Bronchial epithelial cell (primary cell): ENCODE measurements at places on chromosomes 3 and 15.

DNA sequence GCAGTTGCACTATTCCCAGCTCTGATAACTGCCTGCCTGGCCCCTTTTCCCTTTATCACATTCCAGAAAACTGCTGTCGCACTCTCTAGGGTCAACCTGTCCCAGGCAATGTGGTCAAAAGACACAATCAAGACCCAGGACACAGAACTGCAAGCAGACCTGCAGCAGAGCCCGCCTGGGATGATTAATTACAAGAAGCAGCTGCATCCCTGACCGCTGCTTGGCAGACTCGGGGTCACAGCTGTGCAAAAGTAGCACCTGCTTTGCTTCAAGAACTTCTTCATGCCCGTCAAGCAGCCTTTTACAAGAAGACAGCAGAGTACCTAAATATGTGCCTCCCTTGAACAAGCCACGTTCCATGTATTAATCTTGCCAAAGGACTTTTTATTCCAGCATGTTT, 120.0 kb upstream of the ST8SIA2 start:
- no peak for DNase-seq

DNA sequence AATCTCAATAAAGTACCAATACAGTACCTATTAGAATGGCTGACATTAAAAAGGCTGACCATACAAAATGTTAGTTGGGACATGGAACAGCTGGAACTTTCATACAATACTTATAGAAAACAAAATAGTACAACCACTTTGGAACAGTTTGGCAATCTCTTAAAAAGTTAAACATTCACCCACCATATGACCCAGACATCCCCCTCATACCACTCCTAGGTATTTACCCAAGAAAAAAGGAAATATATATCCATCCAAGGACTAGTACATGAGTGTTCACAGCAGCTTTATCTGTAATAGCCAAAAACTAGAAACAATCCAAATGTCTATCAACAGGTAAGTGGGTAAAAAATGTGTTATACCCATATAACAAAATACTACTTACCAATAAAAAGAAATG, 25.2 kb upstream of the ARF4 start:
- no peak for DNase-seq

GRCh38 chr3:61829722-61830350, 268.5 kb downstream of the PTPRG start:
- no peak for DNase-seq

DNA sequence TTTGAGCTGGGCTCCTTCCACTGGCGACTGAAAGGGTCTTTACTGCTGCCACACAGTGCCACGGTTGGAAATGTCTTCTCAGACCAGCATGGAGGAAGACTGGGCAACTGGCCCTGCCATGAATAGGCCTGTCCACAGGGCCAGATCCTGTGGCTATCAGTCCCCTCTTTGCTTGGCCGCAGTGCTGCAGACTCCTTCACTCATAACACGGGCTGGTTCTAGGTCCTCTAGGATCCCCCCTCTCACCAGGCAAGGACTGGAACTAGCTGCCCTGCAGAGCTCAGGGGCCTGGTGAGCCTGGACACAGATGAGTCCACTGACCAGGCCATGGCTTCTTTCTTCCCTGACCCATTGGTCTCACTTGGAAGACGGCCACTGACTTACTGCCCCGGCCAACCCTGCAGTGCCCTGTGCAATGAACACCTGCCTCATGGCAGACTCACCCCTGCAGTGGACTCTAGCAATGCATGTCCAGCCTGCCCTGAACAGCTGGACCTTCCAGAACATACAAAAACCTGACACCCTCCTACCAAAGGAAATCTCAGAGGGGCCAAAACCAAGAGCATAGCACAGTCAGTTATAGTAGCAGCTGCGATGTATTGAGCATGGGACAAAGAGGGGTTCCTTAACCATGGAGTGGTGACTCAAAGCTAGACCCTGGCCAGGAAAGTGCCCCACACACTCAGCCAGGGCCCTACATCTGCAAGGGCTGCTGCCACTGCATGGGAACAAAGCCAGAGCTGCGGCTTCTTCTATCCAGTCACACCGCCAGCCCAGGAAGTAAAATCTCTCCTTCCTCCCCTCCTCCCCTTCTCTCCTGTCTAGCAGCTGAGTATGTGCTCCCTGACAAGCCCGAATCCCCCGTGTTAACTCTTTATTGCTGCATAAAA, 72.1 kb upstream of the ITGA11 start:
- no peak for DNase-seq

DNA sequence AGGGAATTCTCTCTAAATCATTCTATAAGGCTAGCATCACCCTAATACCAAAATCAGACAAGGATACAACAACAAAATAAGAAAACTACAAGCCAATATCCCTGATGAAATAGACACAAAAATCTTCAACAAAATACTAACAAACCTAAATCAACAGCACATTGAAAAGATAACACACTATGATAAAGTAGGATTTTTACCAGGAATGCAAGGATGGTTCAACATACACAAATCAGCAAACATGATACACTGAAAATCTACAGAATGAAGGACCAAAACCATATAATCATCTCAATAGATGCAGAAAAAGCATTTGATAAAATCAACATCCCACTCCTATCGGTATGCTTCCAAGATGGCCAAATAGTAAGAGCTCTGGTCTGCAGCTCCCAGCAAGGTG, 39.5 kb downstream of the ALDH1A2 start:
- no peak for DNase-seq

- no peak for DNase-seq
Measured at GRCh38 chr3:47427866-47428265, 47.0 kb downstream of the PTPN23 start.

GRCh38 chr15:81809543-81809942, 236.3 kb downstream of the MEX3B start:
- DNase-seq, result no peak

GRCh38 chr3:49120096-49120437, 556 bp downstream of the USP19 start:
- no peak for DNase-seq

DNA sequence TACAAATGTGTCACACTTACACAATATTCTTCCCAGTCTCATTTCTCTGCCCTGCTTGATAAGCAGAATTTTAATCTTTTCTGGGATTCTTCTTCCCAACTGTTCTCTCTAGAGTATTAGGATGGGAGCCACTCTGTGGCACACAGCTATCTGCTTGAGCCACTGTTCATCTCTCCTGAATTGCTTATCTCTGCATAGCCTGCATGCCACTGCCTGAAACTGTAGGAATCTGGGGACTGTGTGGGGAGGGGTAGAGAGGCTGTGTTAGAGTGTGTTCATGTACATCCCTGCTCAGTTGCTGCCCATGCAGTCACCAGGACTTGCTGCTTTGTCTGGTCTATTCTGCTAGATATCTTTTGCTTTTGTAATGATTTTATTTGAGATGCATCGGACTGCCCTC, 2.3 kb upstream of the OR4F6 start:
- DNase-seq, result no peak

DNA sequence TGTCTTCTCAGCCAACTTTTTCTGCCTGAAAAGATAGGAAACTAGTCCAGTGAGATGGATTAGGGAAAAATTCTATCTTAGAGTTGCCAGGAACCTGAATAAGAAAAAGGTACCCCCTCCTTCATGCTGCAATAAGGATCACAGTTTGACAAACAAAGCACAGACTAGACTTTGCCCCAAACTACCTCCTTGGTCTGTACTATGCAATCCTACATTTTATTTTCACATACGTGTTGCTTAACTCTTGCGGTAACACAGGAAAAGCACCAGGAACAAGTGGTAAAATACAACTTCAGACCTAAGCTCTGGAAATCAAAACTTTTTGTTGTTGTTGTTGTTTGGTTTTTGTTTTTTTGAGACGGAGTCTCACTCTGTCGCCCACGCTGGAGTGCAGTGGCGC, 11.3 kb upstream of the IL12A start:
- DNase-seq, result no peak

GRCh38 chr3:159904455-159904854, 84.2 kb upstream of the IL12A start:
- DNase-seq, result no peak

DNA sequence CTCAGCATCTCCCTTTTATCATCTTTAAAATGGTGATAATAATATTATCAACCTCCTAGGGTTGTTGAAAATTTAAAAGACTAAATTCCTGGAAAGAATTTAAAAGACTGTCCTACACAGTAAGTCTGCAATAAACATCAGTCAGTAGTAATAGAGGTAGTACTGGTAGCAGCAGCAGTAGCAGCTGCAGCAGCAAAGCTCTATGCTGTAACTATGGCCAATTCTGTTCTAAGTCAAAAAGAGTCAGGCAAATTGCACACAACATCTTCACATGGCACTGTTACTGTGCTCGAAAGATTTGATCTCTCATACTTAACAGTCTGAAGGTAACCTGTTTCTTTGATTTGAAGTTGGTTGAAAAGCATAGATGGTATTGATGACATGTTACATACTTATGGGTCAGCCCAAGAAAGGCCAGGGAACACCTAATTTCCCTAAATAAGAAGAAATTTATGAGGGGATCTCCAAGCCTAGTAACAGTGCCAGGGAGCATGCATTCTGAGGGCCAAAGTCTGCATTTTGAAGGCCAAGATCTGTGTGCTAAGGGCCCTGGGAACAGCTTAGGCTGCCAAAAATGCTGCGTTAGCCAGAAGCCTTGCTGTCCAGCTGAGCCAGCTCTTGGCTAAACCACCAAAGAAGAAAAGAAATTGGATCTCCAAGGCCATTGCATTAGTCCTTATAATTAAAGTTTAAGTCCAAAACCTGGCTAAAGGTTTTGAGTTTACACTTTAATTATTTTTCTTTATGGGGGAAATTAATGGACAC, 68.2 kb downstream of the SIDT1 start:
- no peak for DNase-seq

- DNase-seq, result no peak
Measured at GRCh38 chr3:53718462-53718861, 127.8 kb downstream of the CHDH start.

DNA sequence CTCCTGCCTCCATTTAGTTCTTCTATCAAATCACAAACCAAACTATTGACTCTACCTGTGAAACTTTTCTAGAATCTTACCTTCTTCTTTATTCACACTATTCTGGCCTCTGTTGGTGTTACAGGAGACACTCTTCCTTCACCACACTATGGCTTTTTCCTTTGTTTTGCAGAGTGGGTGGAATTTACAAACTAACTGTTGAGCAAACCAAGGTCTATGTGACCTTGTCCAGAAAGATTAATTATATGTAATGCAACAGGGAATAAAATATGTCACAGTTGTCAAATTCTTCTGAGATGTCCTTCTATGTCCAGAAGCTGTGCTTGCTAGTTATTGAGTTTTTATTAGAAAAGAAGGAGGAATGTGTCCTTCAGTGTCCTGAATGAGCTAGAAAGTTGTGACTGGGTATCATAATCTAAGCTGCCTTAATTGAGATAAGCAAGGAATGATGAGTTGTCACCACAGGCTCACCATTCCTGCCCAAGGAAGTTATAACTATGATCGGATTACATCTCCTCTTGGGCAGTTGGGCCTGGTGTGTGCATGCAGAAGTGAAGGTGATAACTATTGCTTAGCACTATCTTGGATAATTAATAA, 21.7 kb downstream of the ARL14 start:
- no peak for DNase-seq
